Esophagus squamous epithelium (tissue), 5 donors: ENCODE measurements at places on chromosomes 7 and 10.

DNA sequence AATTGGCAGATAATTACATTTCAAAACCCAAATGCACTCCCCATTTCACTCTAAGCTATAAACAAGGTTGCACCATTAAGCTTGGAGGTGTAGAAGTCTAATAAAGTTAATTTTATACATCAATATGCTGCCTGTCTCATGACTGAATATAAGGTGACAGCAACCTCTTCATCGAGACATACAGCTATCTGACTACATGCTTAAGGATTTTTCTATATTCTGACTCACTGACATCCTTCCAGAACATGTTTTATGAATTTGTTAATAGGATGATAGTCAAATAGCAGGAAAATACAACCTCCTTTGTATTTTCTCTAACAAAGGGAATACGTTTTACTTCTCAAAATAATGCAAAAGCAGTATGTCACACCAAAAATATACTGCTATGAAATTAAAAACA lies 76.6 kb downstream of the NRBF2 start:
- no peak for DNase-seq

DNA sequence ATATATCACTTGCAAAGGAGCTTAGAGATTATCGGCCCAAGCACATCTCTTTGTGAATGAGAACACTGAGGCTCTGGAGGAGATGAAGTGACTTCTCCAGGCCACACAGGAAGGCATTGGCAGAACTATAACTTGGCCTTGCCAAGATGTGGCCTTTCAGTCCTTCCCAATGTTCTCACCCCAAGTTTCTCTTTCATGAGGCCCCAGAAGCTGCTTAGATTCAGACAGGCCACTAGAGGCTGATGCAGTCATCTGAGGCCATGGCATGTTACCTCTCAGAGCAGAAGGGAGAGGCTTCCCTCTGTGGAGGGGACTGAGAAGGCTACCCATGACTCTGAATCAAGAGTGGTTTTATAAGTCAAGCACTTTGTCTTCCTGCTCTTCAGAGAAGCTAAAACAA lies 1003.7 kb downstream of the LRMDA start:
- DNase-seq = no peak

DNA sequence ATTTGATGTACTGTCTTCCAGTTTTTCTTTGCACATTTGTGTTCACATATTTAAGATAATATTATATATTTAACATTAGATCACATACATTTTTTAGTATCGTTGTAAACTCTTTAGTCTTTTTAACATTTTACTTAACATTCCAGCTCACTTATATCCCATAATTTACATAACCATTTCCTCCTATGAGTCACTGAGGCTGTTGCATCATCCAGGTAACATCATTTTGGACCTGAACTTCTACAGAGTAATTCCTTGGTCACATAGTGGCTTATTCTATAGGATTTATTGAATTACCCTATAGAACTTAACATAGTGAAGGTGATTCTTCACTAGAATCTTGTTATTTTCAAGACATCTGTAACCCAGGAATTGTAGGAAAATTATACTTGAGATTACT lies 194.4 kb downstream of the POU6F2 start:
- DNase-seq = no peak

DNA sequence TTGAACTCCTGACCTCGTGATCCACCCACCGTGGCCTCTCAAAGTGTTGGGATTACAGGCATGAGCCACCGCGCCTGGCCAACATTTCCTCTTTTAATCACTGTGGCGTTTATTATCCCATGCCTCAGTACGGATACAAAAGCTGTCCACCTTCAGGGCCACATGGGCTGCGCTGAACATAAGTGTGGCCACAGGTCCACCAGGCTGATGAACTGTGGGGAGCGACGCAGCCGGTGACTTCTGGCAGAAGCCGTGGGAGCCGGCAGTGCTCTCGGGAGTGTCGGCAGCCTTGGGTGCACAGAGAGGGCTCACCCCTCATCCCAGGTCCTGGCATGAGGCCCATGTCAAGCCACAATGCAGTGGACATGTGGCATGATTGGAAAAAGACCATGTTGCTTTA lies 223.6 kb downstream of the TNS3 start:
- DNase-seq = no peak

- DNase-seq = no peak
Observed at GRCh38 chr10:111129363-111129762, 52.5 kb downstream of the ADRA2A start.

- no peak for DNase-seq
Observed at GRCh38 chr7:139618482-139619366, 95.2 kb downstream of the CLEC2L start.

GRCh38 chr7:7761974-7762779 lies 43.8 kb upstream of the RPA3 start:
- DNase-seq = no peak

DNA sequence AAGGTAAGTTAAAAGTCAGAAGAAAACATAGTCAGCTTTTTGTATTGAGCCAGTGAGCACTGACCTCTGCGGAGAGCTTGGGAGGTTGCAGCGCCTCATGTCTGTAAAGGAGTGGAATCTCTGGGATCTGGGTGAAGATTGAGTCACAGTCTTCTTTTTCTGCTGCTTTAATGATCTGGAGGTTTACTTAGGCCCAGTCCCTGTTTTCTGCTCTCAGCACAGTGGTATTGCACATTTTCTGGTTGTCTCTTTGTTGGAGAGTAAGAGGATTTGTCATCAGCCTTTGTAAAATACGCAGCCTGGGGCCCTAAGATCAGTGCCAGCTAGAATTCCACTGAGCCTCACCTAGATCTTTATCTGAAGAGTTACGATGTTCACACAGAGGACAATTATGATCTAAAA lies 58.3 kb upstream of the GJD4 start:
- DNase-seq = no peak

DNA sequence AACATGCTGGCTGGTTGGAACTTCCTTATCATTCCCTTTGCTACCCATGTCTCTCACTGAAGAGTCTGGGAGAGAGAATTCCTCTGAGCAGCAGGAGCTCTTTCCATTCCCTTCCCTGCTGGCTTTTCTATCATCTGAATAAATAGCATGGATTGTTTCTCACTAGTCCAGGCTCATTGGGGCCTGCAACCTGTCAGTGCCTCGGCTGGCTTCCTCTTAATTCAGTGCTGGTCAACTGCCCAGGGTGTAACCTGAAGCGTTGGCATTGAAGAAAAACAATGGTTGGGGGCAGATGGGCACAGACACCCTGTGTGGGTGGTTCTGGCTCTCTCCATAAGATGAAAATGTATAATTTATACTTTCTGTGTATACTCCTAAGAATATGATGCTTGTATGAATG lies 155.6 kb downstream of the ANLN start:
- no peak for DNase-seq

- no peak for DNase-seq
Observed at GRCh38 chr10:15990535-15991129, 130.3 kb upstream of the MINDY3 start.

DNA sequence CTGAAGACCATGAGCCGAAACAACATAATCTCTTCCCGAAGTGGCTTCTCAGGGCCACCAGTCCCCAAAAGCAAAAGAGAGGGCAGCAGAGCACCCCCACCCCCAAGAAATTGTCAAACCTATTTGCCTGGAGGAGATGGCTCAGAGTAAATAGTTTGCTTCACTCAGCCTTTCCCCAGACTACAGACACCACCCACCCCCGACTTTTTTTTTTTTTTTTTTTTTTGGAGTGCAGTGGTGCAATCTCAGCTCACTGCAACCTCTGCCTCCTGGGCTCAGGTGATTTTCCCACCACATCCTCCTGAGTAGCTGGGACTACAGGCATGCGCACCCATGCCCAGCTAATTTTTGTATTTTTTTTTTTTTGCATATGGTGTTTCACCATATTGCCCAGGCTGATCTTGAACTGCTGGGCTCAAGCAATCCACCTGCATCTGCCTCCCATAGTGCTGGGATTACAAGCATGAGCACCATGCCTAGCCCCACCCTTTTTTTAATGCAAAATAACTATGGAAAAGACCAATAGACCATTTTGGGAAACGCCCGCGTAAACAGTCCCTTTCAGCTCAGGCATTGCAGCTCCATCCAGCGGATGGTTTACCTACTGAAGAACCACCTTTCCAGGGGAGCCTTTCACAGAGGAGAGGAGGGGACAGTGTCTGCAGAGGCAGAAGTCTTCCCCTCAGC lies 9.7 kb downstream of the ZMIZ1 start:
- no peak for DNase-seq

- no peak for DNase-seq
Observed at GRCh38 chr7:32936689-32937088, 20.6 kb upstream of the FKBP9 start.

- no peak for DNase-seq
Observed at GRCh38 chr7:134946260-134946659, 40.0 kb upstream of the AGBL3 start.

DNA sequence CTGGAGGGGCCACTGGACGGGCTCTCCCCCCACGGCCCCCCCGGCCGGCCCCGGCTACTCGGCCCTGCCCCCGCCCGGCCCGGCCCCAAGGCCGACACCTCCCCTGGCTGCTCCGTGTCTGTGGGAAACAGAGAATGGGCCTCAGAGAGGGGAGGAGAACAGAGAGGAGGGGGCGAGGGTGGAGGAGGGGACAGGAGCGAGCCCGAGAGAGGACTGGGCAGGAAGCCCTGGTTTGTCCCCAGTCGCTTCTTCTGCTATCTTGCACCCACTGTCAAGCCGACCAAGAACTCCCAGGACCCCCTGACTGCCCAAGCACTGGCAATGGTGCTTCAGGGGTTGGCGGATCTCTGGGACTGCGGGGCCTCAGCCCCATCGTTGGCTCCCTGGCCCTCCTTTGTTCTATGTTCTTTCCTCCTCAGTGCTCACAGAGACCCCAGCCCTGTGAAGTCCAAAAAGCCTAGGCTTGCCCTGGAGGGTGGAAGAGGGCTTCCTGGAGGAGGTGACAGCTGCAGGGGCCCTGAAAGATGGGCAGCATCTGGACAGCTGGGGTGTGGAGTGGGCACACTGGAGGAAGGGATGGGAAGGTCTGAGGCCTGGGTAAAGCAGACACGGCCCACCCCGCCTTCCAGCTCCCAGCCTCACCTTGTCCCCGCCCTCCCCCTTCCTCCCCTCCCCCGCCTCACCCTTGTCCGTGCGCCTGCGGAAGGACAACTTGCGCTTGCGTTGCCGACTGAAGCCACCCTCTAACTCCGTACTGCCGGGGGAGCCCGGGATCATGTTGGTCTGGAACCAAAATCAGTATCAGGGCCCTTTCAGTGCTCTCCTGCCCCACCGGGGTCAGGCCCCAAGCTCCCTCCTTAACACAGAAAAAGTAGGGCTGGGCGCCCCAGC lies 30.1 kb downstream of the KCNH2 start:
- DNase-seq = no peak

DNA sequence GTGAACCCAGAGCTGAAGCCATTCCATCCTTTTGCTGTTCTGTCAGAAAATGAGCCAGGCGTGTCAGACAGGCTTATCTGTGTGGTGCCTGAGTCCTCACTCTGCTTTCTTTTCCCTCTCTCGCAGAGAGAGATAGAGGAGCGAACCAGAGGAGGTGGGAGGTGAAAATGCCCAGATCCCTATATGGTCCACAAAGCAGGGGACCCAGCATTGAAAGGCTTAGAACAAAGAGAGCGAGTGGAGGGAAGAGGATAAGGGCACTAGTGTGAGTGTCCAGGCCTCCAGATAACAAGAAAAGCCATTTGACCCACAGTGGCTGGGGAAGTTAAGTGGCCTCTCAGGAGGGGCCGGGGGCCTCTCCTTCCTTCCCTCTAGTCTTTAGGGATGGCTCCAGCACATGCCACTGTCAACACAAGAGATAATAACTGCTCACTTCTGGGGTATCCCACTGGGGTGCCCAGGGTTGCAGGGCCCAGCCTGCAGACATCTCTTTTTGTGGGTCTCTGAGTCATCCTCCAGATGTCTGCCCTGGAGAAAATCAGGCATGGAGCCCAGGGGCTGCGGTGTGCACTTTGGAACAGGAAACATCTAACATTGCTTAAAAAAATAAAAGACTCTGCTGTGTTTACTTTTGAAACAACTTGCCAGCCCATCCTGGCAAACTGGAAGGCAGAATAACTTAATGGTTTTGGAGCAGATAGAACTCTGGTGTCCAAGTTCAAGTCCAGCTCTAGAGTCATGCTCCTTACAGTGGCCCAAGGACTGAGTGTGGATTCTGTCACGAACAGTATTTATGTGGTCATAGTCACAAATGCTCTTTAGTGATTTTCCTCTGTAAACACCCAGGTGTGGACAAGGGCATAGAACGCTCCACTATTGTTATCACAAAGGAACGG lies 189.5 kb downstream of the CXCL12 start:
- no peak for DNase-seq

DNA sequence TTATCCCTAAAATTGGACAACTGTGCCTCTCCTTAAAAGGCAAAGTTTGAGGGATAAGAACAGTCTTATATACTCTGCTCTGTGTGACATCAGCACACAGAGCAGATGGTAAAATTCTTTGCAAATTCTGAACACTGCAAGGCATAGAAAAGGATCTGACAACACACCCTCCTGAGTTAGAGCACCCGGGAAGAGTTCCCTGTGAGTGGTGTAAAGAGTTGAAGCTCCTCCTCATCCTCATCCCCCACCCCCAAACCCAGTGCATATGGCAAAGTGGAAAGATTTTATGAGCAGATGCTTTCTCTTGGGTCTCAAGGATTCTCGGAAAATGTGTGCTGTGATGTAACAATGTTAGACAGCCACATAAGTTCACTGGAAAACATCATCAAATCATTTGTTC lies 40.0 kb upstream of the DGKI start:
- no peak for DNase-seq

GRCh38 chr10:10330418-10330817 lies 687.3 kb upstream of the CELF2 start:
- no peak for DNase-seq

- no peak for DNase-seq
Observed at GRCh38 chr7:157219154-157219553, 80.4 kb downstream of the UBE3C start.

DNA sequence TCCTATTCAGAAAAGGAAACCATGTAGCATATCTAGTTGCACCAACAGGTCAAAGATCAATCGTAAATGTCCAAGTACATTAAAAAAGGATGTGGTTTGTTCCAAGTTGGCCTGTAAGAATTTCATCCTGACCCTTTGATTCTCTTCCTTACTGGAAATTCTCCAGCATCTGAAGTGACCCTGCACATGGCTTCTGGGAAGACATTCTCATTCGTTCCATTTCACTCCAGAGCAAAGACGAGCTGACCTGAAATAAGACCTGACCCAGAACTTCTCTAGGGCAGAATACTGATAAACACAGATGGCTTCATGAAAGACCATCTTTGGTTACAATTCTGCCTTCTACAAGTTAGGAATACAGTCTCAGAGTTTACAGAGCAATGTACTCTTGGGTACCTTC lies 39.8 kb downstream of the ASB4 start:
- DNase-seq = no peak

GRCh38 chr7:99707096-99707495 lies 27.3 kb upstream of the CYP3A5 start:
- no peak for DNase-seq

DNA sequence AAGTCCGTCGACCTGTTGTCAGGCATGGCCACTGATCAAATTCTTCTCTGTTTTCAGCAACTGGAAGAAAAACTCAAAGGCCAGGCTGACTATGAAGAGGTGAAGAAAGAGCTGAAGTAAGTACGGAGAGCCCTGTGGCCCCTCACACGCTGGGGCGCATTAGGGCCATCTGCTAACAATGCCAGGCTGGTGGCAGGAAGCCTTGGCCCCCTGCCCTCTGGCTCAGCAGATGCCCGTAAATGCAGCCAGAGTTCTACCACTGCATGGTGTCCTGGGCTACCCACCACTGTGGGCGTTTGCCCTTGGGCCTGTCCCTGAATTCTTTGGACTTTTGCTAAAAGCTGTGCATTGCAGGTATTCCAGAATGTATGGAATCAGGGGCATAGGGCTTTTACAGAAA lies 96.9 kb upstream of the SH2B2 start:
- DNase-seq = no peak

- no peak for DNase-seq
Observed at GRCh38 chr7:150755473-150756099, 18.4 kb downstream of the GIMAP5 start.

GRCh38 chr7:44415047-44415446 lies 75.4 kb downstream of the NUDCD3 start:
- DNase-seq = no peak
